Activated CD4-positive, alpha-beta T cell treated with anti-CD3 and anti-CD28 coated beads, Interleukin-2, amount 10 ng/mL, durations not matched to agents 24 days and 14 days (primary cell): ENCODE measurements at places on chromosomes 7 and 10. TPM values are rescaled to one million over a fixed set of nuclear protein-coding genes. Genes with fewer than 3 reads are reported as not detected.

Gene TMEM236
- 0.02 and 0.05 TPM in 2 replicates for total RNA-seq

- H3K4me3 ChIP-seq, result no peak overlapping the region
- peak overlapping the region; percentile 37 for H3K27ac ChIP-seq
- H3K27me3 ChIP-seq, result no peaks in the 10 kb centered on the region
- DNase-seq, result no peak
- peaks cover 25% of the 10 kb centered on the region for H3K4me1 ChIP-seq
These were observed 9.2 kb downstream of the PFKFB3 start for GRCh38 chr10:6211671-6212635.

GRCh38 chr10:63699785-63700613 lies 178.8 kb downstream of the REEP3 start:
- H3K27me3 ChIP-seq, result no peaks in the 10 kb centered on the region
- H3K4me1 ChIP-seq, result peaks cover 7% of the 10 kb centered on the region
- H3K36me3 ChIP-seq, result no peaks in the 10 kb centered on the region
- DNase-seq, result no peak
- H3K27ac ChIP-seq, result no peak overlapping the region
- no peak overlapping the region for H3K4me3 ChIP-seq

- no peak overlapping the region for H3K27ac ChIP-seq
- peaks cover 78% of the 10 kb centered on the region for H3K36me3 ChIP-seq
- H3K4me1 ChIP-seq, result peaks cover 38% of the 10 kb centered on the region
- no peaks in the 10 kb centered on the region for H3K27me3 ChIP-seq
- H3K4me3 ChIP-seq, result no peak overlapping the region
These were observed 8.0 kb downstream of the CYREN start for GRCh38 chr7:135162382-135163001.

Gene CNTNAP2
- not detected in 2 replicates for total RNA-seq

Gene COPG2
- total RNA-seq, result 21.4 and 22.5 TPM in 2 replicates

DNA sequence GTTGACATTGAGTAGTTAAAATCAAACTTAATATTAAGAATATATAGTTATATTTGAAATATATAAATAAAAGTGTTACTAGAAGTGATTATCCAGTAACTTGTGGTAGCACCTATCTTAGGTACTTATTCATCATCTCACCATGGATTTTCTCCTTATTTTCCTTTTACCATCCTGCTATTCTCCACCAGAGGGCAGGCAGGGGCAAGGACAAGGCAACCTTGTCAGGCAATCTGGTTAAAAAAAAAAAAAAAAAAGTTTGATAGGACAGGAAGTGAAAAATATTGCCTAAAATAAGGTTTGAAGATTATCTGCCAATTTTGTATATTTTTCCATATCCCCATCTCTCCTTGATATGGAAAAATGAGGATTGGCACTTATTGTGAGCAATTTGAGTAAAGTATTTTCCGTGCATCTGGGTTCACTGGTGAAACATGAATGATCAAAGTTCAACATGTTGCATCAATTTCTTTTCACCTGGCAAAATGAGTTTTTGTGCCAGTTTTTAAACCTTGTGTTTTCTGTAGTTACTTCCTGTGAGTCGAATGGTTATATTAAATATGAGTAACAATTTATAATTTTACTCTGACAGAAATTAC lies 256.7 kb downstream of the AGMO start:
- no peaks in the 10 kb centered on the region for H3K36me3 ChIP-seq
- no peak overlapping the region for H3K27ac ChIP-seq
- H3K4me1 ChIP-seq, result no peaks in the 10 kb centered on the region
- no peak for DNase-seq
- no peaks in the 10 kb centered on the region for H3K27me3 ChIP-seq

DNA sequence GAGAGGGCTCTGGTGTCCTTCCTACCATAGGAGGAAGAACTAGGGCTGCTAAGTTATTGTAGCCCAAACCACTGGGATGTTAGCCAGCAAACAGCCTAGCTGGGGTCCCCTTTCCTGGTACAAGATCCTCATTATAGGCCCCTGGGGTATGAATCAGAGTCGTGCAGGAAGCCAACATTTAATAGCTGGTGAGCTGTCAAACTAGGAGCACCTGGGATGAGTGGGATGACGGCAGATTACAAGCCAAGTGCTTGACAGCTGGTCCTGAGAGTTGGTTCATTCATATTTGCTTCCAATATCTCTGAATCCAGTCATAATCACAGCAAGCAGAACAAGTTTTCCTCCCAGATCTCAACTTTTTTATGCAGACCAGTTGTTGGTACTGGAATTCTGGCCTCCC lies 25.1 kb upstream of the DNAJB12 start:
- H3K4me1 ChIP-seq, result peaks cover 12% of the 10 kb centered on the region
- H3K36me3 ChIP-seq, result peaks cover 4% of the 10 kb centered on the region
- no peak overlapping the region for H3K4me3 ChIP-seq
- no peaks in the 10 kb centered on the region for H3K27me3 ChIP-seq
- no peak overlapping the region for H3K27ac ChIP-seq
- DNase-seq, result no peak

Gene RASSF4
- 1.3 and 1.5 TPM in 2 replicates for total RNA-seq

Gene ZNF282
- 44.7 and 49.9 TPM in 2 replicates for total RNA-seq

Gene ZNF804B
- not detected in 2 replicates for total RNA-seq

Gene CALML5
- not detected in 2 replicates for total RNA-seq

DNA sequence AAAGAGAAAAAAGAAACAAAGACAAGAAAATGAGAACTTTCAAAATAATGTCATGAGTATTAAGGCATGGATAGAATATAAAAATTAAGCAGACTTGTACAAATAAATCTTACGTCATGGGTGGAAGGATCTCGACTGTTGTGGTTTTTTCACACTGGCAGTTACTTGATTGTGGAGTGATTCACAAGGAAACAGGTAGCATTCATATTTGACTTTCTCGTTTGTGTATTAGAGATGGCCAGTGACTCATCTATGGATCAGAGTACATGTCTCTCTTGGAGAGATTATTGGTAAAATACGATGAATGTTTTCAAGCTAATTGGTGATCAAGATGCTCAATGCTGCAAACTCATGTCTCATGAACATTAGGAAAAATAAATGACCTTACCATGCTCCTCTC lies 564.3 kb downstream of the GATA3 start:
- DNase-seq, result no peak
- H3K27ac ChIP-seq, result no peak overlapping the region
- H3K27me3 ChIP-seq, result peaks cover 2% of the 10 kb centered on the region
- no peaks in the 10 kb centered on the region for H3K4me1 ChIP-seq
- H3K36me3 ChIP-seq, result no peaks in the 10 kb centered on the region

GRCh38 chr7:24870766-24871165 lies 109.2 kb downstream of the OSBPL3 start:
- H3K27ac ChIP-seq, result peak overlapping the region; percentile 42
- H3K36me3 ChIP-seq, result peaks cover 58% of the 10 kb centered on the region
- no peaks in the 10 kb centered on the region for H3K27me3 ChIP-seq
- H3K4me3 ChIP-seq, result no peak overlapping the region
- DNase-seq, result no peak
